Left ventricle myocardium superior (tissue), 1 donor: ENCODE measurements at places on chromosomes 7 and 10. TPM values are rescaled to one million over a fixed set of nuclear protein-coding genes. Genes with fewer than 3 reads are reported as not detected.

- no peak for DNase-seq
These were observed 95.5 kb downstream of the MBL2 start for GRCh38 chr10:52677086-52677485.

Gene ZNF33A
- total RNA-seq: 23.6 TPM

- no peak for DNase-seq
These were observed 18.9 kb downstream of the RGR start for GRCh38 chr10:84263716-84264115.

Gene PAX4
- total RNA-seq: not detected

DNA sequence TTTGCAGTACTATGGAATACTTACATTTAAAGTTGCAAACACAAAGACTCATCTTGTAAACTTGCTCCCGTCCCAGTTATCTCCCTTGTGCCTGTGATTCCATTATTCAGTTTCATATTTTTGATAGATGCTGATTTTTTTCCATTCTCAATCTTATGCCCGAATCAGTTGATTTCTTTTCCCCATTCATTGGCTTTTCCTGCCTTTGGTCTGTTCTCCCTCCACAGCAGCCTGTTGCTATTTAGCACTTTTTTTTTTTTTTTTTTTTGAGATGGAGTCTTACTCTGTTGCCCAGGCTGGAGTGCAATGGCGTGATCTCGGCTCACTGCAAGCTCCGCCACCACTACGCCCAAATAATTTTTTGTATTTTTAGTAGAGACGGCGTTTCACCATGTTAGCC is 78.0 kb downstream of the ABCC2 start:
- no peak for DNase-seq

- peak; percentile 24 for DNase-seq
These were observed 2.2 kb downstream of the POLM start for GRCh38 chr7:44080118-44080517.

DNA sequence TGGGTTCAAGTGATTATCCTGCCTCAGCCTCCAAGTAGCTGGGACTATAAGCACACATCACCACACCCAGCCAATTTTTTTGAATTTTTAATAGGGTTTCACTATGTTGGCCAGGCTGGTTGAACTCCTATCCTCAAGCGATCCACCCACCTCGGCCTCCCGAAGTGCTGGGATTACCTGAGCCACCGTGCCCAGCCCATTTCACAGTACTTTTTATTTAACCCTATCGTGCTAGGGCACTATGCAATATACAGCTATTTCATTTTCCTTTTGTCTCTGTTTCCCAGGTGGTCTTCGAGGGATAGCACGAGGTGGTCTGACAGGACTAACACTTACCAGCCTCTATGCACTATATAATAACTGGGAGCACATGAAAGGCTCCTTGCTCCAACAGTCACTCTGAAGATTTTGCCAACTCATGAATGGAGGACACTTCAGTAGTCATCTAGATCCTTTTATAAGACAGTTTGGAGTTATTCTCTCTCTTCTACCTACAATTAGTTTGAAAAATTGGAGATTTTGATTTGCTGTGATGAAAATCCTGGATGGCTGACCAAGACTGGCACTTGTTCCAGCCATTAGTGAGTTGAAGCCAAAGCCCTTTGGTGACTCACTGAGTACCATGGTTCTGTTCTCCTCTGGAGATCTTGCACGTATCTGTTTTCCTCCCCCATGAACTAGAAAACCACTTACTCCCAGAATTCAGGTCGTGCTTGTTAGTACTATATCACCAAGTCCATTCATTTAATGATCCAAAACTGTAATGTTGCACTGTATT is 27.3 kb downstream of the NCOA4 start:
- no peak for DNase-seq

Gene GPER1
- total RNA-seq: 2.8 TPM

Gene PKD1L1
- 2.8 TPM for total RNA-seq

Gene TEX36
- total RNA-seq: not detected

DNA sequence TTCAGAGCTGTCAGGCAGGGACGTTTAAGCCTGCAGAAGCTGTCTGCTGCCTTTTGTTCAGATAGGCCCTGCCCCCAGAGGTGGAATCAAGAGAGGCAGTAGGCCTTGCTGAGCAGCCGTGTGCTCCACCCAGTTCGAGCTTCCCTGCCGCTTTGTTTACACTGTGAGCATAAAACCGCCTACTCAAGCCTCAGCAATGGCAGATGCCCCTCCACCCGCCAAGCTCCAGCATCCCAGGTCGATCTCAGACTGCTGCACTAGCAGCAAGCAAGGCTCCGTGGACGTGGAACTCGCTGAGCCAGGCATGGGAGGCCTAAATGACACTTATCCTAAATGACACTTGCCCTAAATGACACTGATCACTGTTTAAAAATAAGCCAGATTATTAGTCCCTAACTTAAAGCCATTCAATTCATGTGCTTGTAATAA is 6.8 kb upstream of the ASB15 start:
- DNase-seq: no peak

GRCh38 chr10:87750817-87751216 is 67.2 kb downstream of the ATAD1 start:
- no peak for DNase-seq

Gene PCLO
- 2.9 TPM for total RNA-seq

- DNase-seq: no peak
These were observed 3.0 kb downstream of the CLRN3 start for GRCh38 chr10:127889605-127890195.

- no peak for DNase-seq
These were observed 37.0 kb upstream of the LRRC17 start for GRCh38 chr7:102875700-102876295.

Gene CASP2
- total RNA-seq: 12.6 TPM

DNA sequence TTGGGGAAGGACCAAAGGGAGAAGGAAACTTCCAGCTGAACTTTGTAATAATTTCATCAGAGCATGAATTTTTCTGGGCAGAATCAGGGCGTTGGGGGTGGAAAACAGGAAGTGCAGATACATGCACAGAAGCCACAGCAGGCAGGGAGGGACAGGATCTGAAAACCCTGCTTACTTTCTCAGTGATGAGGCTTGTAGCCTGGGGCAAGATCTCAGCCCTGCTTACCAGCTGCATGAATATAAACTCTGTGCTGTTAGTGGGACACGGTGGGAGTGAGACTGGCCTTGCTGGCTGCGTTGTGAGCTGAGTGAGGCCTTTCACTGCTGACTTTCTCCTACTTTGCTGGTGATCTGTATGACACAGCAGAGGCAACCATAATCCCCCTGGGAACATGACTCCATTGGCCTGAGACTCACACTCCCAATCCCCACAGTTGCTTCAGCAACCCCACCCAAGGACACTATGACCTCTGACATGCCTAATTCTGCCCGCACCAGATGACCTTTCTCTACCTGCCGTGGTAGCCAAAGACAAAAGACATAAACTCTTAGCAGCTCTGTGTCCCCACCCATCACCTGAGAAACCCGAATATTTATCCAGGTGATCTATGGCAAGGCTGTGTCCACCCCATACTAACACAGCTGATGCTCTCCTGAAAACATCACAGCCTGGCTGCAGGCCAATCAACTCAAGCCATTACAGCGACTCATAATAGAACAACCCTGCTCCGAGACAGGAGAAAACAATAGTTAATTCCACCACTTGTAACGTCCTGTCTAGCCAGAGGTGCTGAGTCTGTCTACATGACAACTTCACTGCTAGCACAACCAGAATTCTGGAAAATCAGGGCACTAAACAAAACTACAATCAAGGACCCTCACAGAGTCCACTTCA is 190.7 kb upstream of the CHRM2 start:
- DNase-seq: no peak

- no peak for DNase-seq
These were observed 142.9 kb downstream of the EMX2 start for GRCh38 chr10:117685431-117685830.

- DNase-seq: no peak
These were observed 6.9 kb downstream of the GRB10 start for GRCh38 chr7:50775836-50776235.

DNA sequence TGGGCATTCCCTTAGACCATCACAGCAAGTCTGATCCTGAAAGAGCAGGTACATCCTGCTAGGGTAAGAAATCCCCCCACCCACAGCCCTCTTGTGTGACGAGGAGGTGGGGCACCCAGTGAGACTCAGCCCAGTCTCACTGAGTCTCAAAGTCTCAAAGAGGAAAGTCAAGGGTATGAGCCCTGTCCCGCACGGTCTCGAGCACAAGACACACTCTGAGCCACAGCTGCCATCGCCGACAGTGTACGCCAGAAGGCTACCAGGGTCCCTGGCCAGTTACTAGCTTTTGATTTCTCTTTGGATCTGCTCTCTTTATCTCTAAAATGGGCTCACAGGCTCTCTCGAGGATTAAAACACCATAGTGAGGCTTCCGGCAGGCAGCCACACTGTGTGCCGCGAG is 190.2 kb downstream of the TNS3 start:
- DNase-seq: no peak

DNA sequence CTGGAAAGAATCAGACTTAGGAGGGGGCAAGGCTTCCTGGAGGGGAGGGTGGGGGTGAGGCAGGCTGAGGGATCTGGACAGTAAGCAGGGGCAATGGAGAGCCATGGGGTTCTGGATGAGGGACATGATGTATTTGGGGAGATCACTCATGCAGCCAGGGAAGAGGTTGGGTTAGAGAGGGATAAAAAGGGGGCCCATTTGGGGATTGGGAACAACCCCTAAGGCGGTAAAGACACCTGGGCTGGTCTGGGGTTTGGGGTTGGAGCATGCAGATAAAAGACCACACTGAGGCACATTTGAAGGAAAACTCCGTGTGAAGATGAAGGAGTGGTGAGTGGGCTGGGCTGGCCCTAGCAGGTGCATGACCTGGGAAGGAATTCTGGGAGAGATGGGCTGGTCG is 30.8 kb downstream of the HIF1AN start:
- DNase-seq: no peak

Gene GRM3
- total RNA-seq: not detected

- no peak for DNase-seq
These were observed 9.2 kb downstream of the INSIG1 start for GRCh38 chr7:155306673-155307470.

- no peak for DNase-seq
These were observed 400.4 kb upstream of the POM121L12 start for GRCh38 chr7:52635021-52635420.

GRCh38 chr10:13633689-13634088 is 46.9 kb downstream of the PRPF18 start:
- DNase-seq: peak; percentile 86

Gene ST8SIA6
- 7.4 TPM for total RNA-seq

Gene OPN4
- 0.25 TPM for total RNA-seq

Gene HNRNPH3
- total RNA-seq: 133 TPM

DNA sequence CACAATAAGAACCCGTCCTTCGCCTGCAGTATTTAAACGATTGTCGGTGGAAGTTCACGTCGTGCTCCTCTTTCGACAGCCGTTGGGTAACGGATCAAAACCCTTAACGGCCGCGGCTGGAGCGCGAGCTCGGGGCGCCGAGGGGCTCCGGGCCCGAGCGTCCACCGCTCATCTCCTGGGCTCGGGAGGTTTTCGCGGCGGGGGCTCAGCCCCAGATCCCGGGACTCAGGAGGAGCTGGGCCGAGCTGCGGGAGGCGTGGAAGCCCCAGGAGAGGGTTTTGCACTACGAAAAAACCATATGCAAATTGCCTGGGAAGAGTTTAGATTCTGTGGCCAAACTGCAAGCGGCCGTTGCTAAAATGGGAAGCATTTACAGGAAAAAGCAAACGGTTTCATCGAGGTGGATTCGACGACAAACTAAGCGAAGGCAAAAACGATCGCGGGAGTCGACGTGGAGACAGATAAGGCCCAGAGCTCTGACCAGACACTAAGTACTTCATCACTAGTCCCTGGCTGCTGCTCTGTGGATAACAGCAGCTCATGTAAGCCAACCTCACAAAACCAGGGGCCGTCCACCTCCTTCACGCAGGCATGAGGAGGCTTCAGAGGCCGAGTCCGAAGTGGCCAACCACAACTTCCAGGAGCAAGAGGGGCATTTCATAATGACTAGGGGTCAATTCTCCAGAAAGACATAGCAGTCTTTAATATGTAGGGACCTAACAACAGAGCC is 129.7 kb downstream of the MARCHF5 start:
- no peak for DNase-seq

Gene FASTK
- 79.4 TPM for total RNA-seq

GRCh38 chr10:111822661-111823060 is 360.9 kb downstream of the GPAM start:
- no peak for DNase-seq

Gene STAG3
- total RNA-seq: 0.74 TPM

Gene SLC26A3
- not detected for total RNA-seq

Gene HOXA13
- total RNA-seq: not detected

Gene ASB10
- 46.1 TPM for total RNA-seq

GRCh38 chr10:59970396-59971368 is 64.3 kb upstream of the CCDC6 start:
- DNase-seq: no peak

DNA sequence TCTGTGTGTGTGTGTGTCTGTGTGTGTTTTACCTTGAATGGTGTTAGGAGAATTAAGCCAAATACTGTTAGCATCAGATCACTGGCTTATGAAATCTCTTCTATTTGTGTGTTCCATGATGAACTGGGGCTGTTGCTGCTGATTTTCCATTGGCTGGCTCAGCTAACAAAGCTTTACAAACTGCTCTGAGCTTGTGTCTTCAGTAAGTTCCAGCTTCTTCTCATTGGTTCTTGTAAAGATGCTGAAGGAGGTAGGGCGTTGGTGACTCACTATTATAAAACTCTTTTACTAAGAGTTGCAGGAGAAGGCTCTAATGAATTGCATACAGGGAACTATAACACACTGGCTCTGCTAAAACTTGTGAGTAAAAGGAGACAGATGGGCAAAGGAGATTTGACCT is 136.4 kb upstream of the PRKCQ start:
- no peak for DNase-seq

DNA sequence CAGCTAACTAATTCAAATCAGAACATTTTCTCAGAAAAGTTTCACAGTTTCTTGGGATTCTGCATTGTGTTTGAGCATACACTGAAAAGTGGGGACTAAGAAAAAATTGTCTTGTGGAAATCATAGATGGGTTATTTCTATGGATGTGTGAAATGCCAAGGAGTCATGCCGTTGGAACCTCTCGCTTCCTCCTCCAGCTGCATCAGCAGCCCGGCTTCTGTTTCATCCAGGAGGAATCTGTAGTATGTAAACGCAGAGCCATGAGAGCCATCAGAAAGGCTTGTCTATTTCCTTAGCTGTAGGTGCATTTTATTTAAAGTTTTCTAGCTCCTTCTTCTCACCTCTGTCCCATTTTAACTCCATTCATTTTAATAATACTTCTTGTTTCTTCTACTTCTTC is 1144.1 kb downstream of the GATA3 start:
- DNase-seq: no peak

GRCh38 chr7:70663680-70664079 is 468.3 kb upstream of the GALNT17 start:
- no peak for DNase-seq

GRCh38 chr10:110150981-110151380 is 56.4 kb upstream of the MXI1 start:
- no peak for DNase-seq

Gene IFIT1B
- total RNA-seq: not detected

Gene LIPM
- not detected for total RNA-seq

- DNase-seq: no peak
These were observed 97.0 kb upstream of the PALS2 start for GRCh38 chr7:24476227-24476626.

Gene FAM25C
- total RNA-seq: not detected
